GM23248 (cell line): ENCODE measurements at places on chromosomes 11 and 22. TPM values are rescaled to one million over a fixed set of nuclear protein-coding genes. Genes with fewer than 3 reads are reported as not detected.
A peak's percentile ranks its signal among the peaks of the same experiment; 100 is the strongest.

The CRYBB3 gene
- total RNA-seq, result not detected in 2 replicates

The SCGB1C1 gene
- total RNA-seq, result not detected in 2 replicates

The OR4C12 gene
- not detected in 2 replicates for total RNA-seq

GRCh38 chr11:14264966-14265365, 94.0 kb downstream of the RRAS2 start:
- H3K36me3 ChIP-seq, result peaks cover 48% of the 10 kb centered on the region
- 0 out of 2 replicates have a peak, but pooled peaks cover 10% of the 10 kb centered on the region for H3K4me1 ChIP-seq
- no peak for DNase-seq
- no peak overlapping the region for H3K27ac ChIP-seq

DNA sequence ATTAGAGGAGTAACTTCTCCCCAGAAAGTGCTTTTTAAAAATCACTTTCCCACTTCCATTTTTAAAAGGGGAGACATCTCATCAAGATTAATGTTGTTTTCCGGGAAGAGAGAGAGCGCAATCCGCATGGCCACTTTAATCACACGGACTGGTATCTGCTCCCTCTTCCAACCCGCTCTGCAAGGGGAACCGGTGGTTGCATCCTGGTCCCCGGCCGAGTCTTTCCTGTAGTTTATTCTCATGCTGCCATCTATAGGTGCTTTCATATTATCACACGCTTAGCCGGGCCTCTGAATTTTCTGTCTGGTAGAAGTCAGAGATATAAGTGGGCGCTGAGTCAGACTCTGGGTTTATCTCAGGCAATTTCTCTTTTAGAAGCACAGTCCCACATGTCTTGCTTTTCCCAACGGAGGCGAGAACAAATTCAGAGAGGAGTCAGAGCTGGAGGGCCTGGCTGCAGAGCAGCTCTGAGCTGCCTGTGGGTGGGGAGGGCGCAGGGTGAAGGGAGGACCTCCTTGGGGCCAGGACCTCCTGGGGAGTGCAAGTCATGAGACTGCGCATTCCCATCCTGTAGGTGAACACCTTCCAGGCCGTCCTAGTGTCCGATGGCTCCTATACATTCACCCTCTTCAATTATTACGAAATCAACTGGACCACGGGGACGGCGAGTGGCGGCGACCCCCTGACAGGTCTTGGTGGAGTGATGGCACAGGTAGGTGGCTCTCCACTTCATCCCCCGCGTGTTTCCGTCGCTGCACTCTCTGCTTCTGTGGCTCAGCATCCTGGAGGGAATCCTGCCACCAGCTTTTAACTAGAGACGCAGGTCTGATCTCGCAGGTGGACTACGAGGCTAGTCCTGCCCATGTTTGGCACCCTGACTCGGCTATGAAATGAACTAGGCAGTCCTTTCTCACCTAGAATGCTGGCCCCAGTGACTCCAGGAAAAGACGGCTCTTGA, 11.7 kb downstream of the TECTA start:
- peak; percentile 89 for DNase-seq
- H3K36me3 ChIP-seq, result no peaks in the 10 kb centered on the region
- no peak overlapping the region for H3K27ac ChIP-seq
- H3K4me3 ChIP-seq, result no peak overlapping the region
- no peaks in the 10 kb centered on the region for H3K4me1 ChIP-seq
- peaks cover 15% of the 10 kb centered on the region for H3K27me3 ChIP-seq
